ENCODE measurements at places on chromosomes 7 and 10.

DNA sequence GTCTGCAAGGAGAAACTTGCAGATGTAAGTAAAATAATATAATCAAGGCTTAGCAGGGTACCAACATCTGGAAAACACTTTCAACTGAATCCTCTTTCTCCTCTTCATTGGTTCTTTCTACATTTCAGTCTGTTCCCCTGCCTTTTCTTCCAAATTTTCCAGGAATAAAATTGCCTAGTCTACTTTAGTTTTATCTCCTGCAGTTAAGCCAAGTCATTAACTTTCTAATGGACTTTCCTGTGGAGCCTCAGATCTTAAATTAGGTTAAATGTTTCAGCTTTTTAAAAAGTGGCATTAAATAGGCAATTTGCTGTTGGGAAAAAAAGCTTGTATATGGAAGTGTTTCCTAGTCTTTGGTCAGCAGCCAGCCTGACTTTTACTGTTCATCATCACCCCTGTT, 70.8 kb downstream of the EEPD1 start:
- DNase-seq, result no peak

- no peak for DNase-seq
Measured at GRCh38 chr7:128829391-128830166, 627 bp upstream of the FLNC start.

GRCh38 chr7:4837803-4838625, 23.8 kb downstream of the PAPOLB start:
- no peak for DNase-seq

- DNase-seq, result no peak
Measured at GRCh38 chr7:19239951-19240350, 94.7 kb upstream of the FERD3L start.

DNA sequence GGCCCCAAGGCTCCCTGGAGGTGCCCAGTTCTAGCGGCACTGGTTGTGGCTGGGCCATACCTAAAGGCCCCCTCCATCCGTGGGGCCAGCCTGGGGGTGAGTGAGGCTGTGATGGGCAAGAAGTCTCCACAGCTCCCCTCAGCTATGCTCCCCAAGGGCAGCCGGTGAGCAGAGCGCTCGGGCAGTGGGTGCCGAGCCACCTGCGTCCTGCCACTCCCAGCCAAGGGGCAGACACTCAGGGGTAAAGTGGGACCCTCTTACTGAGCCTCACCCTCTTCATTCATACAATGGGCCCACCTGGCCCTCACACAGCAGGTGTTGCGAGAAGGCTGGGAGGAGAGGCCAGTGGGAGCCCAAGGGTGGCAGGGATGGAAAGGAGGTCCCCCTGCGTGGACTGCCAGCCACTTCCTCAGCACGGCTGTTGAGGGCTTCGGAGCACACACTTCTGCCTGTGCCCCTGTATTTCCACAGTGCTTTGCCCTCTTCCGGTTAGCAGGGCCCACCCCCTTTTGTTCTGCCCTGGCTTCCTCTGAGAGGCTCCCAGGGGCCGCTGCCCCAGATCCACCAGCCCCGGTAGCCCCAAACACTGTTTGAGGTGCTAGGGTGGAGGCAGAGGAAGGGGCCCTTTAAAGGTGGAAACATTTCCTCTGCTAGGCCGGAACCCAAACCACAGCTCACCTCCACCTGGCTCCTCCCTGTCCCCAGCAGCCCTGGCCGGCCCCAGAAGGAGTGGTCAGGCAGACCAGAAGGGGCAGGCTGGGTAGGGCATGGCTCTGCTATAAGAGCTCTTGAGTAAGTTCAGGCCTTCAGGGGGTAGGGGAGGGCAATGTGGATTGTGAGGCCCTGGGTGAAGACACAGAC, 16.4 kb upstream of the C10orf105 start:
- peak; percentile 40 for DNase-seq

GRCh38 chr10:34205452-34205851, 609.6 kb downstream of the PARD3 start:
- DNase-seq, result no peak

DNA sequence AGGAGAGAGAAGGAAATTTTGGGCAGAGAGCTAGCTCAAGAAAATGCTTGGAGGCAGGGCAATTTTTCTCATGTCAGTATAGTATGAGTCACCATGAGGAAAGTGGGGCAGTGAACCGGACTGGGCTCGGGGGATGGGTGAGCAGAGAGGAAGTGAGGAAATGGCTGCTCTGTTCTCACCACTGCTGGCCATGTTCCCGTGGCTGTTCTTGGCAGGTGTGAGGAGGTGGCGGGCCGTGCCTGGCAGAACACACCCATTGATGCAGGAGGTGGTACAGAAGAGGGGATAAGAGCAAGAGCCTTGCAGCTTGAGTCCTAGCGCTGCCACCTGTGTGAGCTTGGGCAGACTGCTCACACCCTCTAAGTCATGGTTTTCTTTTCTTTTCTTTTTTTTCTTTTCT, 304.4 kb upstream of the LYZL1 start:
- no peak for DNase-seq

DNA sequence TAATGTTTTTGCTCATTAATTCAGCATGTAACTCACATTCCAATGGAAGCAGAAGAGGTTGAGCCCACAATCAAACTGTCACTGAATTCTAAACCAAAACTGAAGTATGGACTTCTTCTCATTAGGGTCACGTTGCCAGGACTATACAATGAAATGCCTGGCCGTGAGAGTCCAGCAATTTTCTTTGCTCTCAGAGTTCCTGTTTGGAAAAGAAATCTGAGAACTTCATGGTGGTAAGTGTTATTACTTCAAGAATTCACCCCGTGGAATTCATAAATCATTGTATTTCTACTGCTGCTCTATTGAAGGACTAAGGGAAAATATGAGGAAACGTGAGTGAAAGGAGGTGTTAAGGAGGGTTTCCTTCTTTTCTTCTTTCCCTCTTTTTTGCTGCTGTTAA, 441.8 kb upstream of the AKR1E2 start:
- no peak for DNase-seq

DNA sequence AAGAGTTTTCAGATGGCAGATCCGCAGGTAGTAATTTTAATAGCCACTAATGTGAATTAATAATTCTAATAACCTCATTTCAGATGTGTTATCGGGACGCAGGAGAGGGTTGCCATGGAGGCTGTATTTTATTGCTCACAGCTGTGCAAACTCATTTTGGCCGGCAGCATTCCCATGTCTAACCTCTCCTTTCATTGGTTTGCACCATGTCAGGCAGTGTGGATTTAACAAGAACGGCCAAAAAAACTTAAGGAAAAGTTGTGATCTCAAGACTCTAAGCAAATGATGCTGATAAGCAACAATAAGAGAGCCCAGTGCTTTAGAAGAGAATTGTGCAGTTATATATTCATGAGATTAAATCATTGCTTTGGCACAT, 88.7 kb upstream of the NRP1 start:
- DNase-seq, result no peak

DNA sequence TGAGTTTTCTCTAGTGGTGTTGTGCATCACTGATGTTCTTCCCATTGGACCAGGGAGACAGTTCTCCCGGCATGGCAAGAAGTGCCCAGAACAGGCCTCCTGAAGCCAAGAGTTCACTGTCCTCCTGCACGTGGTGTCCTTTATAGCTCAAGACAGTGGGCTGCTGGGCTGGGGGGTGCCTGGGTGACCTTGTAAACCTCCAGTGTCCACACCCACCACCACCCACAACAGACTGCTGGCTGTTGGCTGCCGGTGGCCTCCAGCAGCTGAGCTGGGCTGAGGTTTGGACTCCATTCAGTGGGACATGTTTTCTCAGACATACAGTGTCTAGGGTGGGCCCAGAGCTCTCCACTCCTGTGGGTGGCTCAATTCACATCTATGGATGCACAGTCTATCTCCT, 42.2 kb downstream of the HK1 start:
- no peak for DNase-seq

Measured in activated T-helper 1 cell treated with anti-CD3 and anti-CD28 coated beads, Interleukin-2, amount 50 U/mL, for 16 hours (primary cell).